Activated CD8-positive, alpha-beta T cell treated with anti-CD3 and anti-CD28 coated beads, Interleukin-2, amount 10 ng/mL, durations not matched to agents 7 days and 5 days (primary cell): ENCODE measurements at places on chromosomes 2 and 18. TPM values are rescaled to one million over a fixed set of nuclear protein-coding genes. Genes with fewer than 3 reads are reported as not detected.

DNA sequence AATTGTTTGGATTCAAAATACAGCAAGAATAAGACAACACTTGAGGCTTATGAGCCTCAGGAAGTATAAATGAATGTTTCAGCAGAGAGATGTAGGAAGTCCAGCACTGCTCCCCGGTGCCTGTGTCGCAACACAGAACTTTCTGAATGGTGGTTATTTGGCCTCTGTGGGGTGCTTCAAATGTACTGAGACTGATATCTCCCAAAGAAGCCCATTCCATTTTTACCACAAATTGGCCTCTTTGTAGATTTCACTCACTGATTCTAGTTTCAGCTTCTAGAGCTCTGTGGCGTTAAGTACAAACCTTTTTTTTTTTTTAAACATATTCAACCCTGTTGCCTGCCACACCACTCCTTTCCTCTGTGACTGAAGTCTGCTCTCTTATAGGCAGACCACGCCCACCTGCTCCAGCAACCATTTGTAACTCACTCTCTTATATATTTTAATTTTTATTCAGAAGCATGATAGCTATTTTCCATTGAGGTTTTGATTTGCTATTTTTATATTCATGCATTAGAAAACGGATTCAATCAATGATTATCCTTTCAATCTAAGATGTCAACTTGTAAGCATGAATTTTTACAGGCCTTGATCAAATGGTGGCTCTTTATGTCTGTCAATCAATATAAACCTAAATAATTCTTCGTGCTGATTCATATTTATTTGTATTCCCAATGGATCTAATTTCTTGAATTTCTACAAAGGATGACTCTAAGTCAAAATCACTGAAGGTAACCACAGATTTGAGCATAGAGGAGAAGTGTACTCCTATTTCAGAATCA lies 277.1 kb upstream of the CCDC68 start:
- no peak overlapping the region for H3K27ac ChIP-seq
- no peaks in the 10 kb centered on the region for H3K36me3 ChIP-seq
- H3K4me3 ChIP-seq: no peak overlapping the region

DNA sequence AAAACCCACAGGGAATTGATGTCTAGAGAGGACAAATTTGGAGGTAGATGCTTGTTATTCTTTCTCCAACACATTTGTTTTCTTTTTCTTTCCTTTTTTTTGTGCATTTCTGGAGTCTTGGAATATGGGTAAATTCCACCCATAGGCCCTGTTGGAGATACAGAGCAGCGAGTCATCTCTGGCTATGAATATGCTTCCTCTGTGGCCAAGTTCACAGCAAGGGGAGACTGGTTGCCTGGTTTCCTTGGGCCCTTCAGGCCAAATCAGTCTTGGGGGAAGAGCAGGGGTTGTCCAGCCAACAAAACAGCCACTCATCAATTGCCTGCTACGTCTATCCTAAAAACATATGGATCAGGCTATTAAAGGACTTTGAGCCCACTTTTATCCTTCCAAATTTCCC lies 27.5 kb downstream of the SP100 start:
- peaks cover 84% of the 10 kb centered on the region for H3K36me3 ChIP-seq
- peak overlapping the region; percentile 24 for H3K27ac ChIP-seq
- no peak overlapping the region for H3K4me3 ChIP-seq
- no peaks in the 10 kb centered on the region for H3K27me3 ChIP-seq
- DNase-seq: no peak
- H3K4me1 ChIP-seq: peaks cover 83% of the 10 kb centered on the region

GRCh38 chr18:22170421-22171257 lies 1.2 kb downstream of the GATA6 start:
- H3K4me3 ChIP-seq: peak overlapping the region; percentile 84
- H3K27ac ChIP-seq: no peak overlapping the region
- H3K4me1 ChIP-seq: peaks cover 29% of the 10 kb centered on the region
- peaks cover 83% of the 10 kb centered on the region for H3K27me3 ChIP-seq
- peaks cover 6% of the 10 kb centered on the region for H3K36me3 ChIP-seq

DNA sequence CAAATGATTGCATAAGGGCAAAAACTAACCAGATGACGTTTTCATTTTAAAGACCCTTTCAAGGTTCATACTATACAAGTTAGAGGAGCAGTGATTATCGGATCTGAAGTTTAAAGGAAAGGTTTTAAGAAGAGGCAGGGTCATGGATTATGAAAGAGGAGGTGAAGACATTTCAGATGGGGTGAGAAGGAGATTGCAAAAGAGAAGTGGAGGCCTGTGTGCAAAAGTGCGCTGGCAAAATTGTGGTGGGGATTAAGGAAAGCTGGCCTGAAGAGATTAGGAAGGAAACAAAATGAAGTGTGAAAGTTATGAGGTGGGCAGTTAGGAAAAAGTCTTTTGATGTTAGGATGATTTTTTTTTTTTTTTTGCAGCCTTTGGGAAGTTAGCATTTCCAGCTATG lies 935.7 kb upstream of the FAM98A start:
- no peak overlapping the region for H3K27ac ChIP-seq
- H3K4me3 ChIP-seq: no peak overlapping the region
- H3K4me1 ChIP-seq: no peaks in the 10 kb centered on the region
- H3K27me3 ChIP-seq: no peaks in the 10 kb centered on the region

GRCh38 chr2:215397632-215398341 lies 38.1 kb downstream of the FN1 start:
- H3K4me1 ChIP-seq: peaks cover 5% of the 10 kb centered on the region
- peaks cover 2% of the 10 kb centered on the region for H3K27me3 ChIP-seq
- no peak for DNase-seq
- no peaks in the 10 kb centered on the region for H3K36me3 ChIP-seq

DNA sequence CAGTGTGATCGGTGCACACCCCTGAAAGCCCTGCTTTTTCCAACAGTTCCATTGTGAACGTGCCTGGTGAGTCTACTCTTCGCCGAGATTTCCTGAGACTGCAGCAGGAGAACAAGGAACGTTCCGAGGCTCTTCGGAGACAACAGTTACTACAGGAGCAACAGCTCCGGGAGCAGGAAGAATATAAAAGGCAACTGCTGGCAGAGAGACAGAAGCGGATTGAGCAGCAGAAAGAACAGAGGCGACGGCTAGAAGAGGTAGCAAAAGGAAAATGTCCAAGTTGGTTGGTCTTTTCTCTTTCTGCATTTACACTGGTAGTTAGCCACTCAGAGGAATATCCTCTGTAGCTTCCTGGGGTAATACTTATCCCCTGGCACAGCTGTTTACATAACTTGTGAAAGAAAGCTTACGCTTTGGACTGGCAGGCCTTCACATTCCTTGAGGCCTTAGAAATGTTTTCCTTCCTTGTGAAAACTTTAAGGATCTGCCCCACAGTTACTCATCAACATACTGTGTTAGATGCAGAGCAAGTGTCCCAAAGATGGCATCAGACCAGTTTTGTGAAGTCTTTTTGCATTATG lies 146.6 kb downstream of the MAP4K4 start:
- no peaks in the 10 kb centered on the region for H3K27me3 ChIP-seq
- no peak overlapping the region for H3K27ac ChIP-seq
- DNase-seq: no peak
- no peak overlapping the region for H3K4me3 ChIP-seq
- peaks cover 50% of the 10 kb centered on the region for H3K36me3 ChIP-seq

DNA sequence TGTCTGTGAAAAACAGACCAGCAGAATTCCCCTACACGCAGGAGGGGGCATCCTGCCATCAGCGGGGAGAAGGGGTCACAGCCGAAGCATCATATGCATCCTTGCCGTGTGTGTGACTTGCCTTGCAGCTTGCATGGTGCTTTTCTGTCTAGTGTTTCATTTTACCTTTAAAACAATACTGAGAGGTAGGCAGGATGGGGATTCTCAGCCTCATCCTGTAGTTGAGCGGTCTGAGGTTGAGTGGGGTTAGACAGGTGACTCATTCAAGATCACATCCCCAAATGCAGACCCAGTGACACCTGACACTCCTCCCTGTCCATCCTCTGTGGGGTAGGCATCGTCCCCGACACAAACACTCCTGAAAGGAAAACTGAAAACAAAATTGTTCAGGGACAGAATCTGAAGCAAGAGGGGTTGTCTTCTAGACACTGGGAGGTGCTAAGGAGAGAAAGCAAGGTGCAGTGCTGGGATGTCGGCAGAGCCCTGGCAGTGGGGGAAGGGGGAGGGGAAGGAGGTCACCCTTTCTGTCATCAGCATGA lies 7.9 kb downstream of the ARL4C start:
- peaks cover 88% of the 10 kb centered on the region for H3K4me1 ChIP-seq
- peak overlapping the region; percentile 77 for H3K4me3 ChIP-seq
- no peaks in the 10 kb centered on the region for H3K27me3 ChIP-seq
- DNase-seq: peak; percentile 91

DNA sequence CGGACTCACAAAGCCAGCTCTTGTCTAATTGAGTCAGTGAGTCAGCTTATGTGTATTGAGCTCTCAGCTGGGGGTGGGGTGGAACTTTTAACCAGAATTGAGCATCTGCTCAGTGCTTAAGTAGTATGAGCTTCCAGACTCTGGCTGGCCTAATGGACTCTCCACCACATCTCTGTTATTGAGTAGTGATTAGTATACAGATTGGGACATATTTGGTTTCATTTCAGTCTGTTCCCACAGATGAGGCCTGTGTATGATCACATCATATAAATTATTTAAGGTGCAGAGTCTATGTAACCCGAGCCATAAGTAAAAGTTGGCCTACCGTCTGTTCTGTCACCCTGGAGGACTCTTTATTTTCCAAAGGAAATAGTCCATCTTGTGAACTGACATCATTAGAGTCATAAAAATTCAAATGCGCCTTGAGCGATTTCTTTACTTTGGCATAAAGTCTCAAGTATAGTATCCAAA lies 152.1 kb downstream of the THSD7B start:
- no peaks in the 10 kb centered on the region for H3K36me3 ChIP-seq
- no peaks in the 10 kb centered on the region for H3K4me1 ChIP-seq
- no peak overlapping the region for H3K27ac ChIP-seq

DNA sequence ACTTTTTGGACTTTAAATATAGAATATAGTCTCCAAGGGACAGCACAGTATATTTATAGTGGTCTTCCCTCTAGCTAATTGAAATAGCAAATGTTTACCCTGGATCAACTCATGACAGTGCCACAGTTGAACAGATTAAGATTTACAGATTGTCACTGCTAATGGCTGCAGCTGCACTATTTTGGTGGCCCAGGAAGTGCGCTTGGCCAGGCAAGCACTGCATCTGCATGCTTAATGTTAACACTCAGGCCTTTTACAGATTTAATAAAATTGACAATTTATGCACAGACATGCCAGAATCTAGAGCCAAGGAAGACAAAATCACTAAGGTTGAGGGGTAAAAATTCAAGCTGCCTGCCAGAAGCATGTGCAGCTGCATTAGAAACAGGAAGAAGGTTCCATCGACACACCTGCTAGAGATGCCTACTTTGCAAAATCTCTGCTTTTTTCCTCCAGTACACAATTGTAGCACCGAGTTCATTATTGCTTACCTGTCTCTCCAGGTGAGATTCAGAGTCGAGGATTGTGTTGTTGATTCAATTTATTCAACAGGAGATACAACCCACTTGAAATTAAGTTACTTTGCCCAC lies 1042.3 kb upstream of the NRXN1 start:
- no peak for DNase-seq
- H3K27ac ChIP-seq: no peak overlapping the region
- no peak overlapping the region for H3K4me3 ChIP-seq
- H3K4me1 ChIP-seq: no peaks in the 10 kb centered on the region
- H3K27me3 ChIP-seq: no peaks in the 10 kb centered on the region

DNA sequence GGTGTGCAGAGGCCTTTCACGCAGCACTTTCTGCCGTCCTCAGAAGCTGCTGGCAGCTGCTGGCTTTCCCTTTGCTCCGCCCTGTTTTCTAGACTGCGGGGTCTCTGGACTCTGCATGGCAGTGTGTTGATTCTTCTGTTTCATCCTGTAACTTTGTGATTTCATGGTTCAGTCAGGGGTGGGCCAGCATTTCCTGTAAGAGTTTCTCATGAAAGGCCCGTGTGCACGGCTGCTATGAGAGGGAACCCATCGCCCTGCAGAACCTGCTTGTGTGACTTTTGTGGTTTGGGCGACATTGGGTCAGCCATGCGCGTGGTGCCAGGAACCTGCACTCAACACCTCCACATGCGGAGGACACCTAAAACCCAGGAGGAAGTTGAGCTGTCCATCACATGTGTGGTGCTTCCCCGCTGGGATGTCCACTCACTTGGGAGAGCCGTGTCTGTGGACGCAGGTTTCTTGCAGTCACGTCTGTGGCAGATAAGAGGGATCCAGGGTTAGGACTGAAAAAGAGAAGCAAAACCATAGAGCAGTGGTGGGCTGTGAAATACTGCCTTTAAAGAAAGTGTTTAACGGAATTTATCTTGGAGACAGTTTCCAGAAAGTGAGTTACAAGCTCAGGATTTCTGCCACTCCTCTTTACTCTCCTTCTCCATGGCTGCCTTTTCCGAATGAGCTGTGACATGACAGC lies 167.3 kb upstream of the ALKAL2 start:
- no peaks in the 10 kb centered on the region for H3K36me3 ChIP-seq
- no peak overlapping the region for H3K4me3 ChIP-seq
- H3K27ac ChIP-seq: no peak overlapping the region
- peaks cover 41% of the 10 kb centered on the region for H3K27me3 ChIP-seq
- H3K4me1 ChIP-seq: peaks cover 14% of the 10 kb centered on the region

GRCh38 chr2:162215162-162215561 lies 28.1 kb downstream of the FAP start:
- DNase-seq: no peak
- H3K4me1 ChIP-seq: no peaks in the 10 kb centered on the region
- H3K36me3 ChIP-seq: no peaks in the 10 kb centered on the region
- H3K27me3 ChIP-seq: peaks cover 22% of the 10 kb centered on the region
- no peak overlapping the region for H3K27ac ChIP-seq
- H3K4me3 ChIP-seq: no peak overlapping the region

- no peak for DNase-seq
- H3K36me3 ChIP-seq: no peaks in the 10 kb centered on the region
- H3K4me3 ChIP-seq: no peak overlapping the region
- H3K27ac ChIP-seq: no peak overlapping the region
- H3K4me1 ChIP-seq: no peaks in the 10 kb centered on the region
These were observed 132.6 kb downstream of the C1D start for GRCh38 chr2:67930156-67930555.

DNA sequence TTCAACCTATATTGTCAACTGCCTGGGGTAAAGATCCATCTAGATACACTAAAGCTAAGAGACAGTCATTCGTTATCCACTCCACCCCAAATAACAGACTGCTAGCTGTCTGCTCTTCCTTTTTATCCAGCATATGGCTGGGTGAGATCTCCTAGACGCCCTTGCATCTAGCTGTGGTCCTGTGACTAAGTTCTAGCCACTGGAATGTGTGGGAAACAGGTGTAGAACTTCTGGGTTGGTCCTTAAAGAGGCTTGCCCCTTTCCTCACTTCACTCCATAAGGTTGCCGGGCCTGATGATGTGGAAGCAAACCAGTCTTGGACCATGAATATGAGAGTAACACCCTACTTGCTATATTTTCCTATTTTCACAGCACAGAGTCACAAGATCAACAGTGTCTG lies 3.2 kb downstream of the COA5 start:
- H3K27me3 ChIP-seq: no peaks in the 10 kb centered on the region
- peak overlapping the region; percentile 16 for H3K27ac ChIP-seq
- peaks cover 16% of the 10 kb centered on the region for H3K36me3 ChIP-seq
- H3K4me1 ChIP-seq: peaks cover 39% of the 10 kb centered on the region

RNF125 gene
- 26.5 TPM for total RNA-seq

ANKRD36 gene
- 60.5 TPM for total RNA-seq

RAD51AP2 gene
- total RNA-seq: not detected

ZSWIM2 gene
- total RNA-seq: not detected
